ENCODE measurements at places on chromosomes 7 and 10.
A peak's percentile ranks its signal among the peaks of the same experiment; 100 is the strongest.

- DNase-seq: no peak
Observed at GRCh38 chr10:63711867-63712716, 190.9 kb downstream of the REEP3 start.

DNA sequence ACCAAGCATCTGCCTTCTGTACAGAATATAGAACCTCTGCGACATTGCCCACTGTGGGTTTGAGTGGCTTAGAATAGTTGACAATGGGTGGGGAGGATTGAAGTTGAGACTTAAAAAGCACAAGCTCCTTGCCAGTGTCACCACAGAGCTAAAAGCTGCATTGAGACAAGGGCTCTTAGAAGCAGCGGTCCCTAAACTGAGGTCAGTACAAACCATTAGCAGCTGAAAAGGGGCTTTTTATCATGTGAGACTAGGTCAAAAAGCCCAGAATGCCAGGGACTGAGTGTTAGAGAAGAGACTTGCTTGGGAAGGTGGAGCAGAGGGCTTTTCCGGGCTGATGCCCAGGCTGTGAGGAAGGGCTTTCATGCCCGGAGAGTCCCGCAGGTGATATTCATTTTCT, 91.3 kb downstream of the POU6F2 start:
- no peak for DNase-seq

DNA sequence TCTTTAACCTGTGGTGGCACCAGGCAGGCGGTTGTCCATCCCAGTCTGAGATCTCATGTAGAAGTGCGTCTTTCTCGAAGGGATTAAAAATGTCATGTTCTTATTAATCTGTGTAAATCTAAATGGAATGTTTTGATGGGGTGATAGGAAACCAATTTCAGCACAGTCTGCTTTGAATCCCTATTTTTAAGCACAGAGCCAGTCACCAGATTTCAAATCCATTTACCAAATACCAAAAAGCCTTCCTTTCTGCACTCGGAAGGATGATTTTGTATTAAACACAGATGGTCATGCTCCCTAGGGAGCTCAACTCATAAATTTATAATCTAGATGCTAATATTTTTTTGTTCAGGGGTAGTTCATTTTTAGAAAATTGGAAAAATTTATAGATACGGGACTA, 160.6 kb upstream of the AOAH start:
- no peak for DNase-seq

DNA sequence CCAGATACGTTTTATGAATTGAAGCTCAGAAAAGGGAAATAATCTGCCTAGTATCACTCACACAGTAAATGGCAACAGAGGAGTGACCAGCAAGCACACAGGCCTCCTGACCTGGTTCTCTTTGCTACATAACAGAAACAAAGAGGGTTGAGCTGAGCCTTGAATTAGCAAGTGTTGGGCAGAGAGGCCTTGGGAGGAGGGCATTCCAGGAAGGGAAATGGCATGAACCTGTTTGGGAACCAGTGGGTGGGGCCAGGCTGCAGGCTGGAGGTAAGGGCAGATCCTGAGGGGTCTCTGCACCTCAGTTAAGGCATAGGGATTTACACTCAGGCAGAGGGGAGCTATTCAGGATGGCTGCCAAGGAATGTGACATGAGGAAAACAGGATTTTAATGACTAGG, 24.8 kb upstream of the CYCS start:
- no peak for DNase-seq

- no peak for DNase-seq
Observed at GRCh38 chr7:112383671-112384417, 66.4 kb upstream of the IFRD1 start.

DNA sequence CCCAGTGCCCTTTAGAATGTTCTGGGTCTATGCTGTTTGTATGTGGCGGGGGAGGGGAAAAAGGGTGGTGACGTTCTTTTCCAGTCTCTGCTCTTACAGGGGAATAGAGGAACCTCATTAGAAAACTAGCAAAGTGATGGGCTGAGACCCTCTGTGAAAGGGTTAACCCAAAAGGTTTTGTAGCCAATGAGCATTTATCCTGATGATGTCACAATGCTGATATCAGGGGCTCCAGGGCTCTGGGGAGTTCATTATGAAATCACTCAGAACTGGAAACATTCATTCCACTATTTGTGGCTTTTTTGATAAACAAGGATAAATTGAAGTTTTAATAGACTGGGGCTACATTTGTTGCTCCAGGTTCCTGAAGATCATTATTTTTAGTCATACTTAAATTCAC, 71.7 kb downstream of the ARID5B start:
- DNase-seq: no peak

DNA sequence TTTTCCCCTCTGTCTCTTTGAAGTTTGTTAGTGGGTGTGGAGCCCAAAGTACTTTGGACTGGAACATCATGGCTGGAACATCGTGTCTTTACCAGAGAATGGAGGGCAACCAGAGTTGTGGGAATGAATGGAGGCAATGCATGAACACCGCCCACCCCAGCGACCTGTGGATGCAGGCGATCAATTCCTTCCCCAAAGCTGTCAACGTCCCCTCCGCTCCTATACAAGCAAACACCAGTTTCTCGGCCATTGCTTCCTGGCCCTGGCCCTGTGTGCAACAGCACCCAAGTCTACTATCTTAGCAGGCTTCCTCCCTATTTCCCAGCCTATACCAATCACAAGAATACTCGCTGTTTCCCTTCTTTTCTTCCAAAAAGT, 62.6 kb downstream of the CARD11 start:
- no peak for DNase-seq

GRCh38 chr10:124719213-124719851, 24.8 kb downstream of the FAM53B start:
- DNase-seq: peak; percentile 53

DNA sequence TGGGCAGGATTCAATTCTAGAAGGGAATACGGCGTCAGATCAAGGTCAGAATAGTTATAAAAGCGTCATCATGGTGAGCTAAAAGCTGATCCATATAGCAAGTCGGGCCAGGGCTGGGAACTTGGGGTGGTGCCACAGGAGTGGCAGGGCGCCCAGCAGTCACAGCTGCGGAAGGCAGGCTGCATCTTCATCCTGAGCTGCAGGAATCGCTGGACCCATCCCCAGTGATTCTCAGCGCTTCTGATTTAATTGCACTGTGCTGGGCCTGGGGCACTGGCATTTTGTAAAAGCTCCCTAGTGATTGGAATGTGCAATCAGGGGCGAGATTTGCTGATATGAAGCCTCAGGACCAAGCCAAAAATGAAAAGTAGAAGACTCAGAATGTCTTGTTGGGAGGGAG, 135.3 kb downstream of the CTTNBP2 start:
- DNase-seq: no peak

- DNase-seq: no peak
Observed at GRCh38 chr7:21548491-21548890, 5.7 kb downstream of the DNAH11 start.

DNA sequence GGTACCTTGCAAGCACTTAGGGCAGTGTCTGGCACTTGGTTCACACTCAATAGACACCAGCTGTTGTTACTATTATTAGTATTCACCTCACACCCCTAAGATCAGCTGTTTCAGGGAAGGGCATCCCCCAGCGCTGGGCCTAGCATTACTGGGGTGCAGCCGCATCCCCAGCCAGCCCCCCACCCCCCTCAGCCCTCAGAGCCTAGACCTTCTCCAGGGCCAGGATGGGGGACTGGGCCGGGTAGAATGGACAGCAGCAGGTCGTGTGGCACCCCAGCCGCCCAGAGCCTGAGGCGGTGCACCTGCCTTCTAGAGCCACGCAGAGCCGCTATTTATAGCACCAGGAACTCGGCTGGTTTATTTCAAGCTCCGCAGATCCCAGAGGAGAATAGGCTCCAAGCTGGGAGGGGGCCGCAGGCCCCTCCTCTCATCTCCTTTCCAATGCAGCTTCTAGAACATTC, 60.5 kb downstream of the GTF2IRD1 start:
- no peak for DNase-seq

- no peak for DNase-seq
Observed at GRCh38 chr10:78467496-78468106, 433.9 kb downstream of the RPS24 start.

DNA sequence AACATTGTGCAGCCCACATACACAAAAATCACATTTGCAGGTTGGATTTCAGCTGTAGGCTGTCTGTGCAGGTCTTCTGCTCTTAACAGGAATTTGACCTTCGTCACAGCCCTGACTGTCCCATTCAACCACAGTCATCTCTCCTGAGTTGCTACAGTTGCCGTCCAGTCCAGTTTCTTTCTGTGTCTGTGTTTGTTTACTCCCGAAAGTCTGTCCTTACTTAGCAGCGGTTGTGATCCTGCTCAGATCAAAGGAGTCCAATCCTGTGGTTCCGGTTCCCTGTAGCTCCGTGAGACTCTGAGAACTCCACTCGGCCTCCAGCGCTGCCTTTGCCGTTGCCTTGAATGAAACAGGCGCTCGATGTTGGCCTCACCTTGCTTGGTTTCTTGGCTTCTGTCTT, 111.6 kb upstream of the GATA3 start:
- DNase-seq: no peak

DNA sequence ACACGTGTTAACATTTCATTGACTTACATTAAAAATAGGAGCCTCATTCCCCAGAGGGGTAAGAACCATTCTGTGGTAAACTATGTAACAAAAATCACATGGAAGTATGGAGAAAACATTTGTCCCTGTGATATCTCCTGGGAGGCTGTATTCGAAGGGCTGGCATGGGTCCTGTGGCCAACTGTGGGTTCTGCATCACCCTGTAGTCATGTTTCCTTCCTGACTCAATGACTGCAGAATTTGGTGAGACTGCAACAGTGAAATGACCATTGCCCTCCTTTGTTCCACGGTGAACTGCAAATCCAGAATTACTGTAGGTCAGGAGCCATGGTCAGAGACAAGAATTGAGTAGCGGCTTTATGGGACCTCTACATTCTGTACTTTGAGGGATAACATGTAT, 3.6 kb upstream of the ZEB1 start:
- DNase-seq: no peak

DNA sequence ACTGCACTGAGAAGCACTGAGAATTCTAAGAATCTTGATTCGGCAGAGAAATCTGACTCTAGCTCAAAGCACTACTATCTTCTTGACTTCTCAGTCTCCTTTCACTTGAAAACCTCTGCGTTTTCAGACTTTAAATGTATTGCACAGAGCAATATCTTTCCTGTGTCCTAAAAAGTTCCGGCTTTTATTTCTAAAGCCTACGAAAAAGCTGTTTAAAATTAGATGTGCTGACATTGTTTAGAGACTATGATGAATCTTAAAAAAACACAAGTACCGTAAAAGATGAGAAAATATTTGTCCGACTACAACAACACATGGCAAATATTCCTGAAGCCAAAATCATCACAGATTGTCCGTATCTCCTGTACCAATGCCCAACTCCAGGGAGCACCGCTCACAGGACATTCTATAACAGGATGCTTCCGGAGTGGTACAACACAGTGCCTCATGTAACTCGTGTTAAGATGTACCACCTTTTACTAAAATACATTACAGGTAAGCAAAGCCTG, 136.9 kb downstream of the CUBN start:
- DNase-seq: no peak

GRCh38 chr7:12701433-12701832, 14.0 kb downstream of the ARL4A start:
- no peak for DNase-seq

DNA sequence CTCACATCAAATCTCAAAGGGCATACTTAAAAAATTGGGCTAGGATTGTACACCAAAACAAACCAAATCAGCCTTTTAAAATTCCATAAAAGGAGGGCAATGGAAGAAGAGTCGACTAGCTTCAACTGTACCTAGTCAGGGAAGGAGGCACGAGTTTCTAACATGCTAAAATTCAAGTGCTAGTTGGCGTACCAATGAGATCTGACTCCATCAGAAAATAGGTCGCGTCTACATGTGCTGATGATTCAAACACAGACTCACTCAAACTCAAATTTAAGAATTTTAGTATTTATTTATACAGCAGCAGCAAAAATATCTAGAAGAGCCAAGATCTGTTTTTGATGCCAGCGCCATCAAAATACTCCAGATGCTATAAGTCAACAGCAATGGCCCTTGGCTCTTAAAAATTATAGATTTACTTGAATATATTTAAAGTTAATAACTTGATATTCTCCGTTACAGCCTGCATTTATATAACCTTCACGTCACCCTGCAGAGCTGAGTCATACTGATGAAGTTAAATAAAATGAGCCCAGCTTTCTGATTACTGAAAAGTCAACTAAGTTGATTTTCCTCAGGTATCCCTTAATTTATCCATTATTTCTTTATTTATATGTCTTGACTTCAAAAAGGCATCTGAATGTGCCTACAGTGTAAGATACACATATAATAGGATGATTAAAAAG, 302.1 kb upstream of the IMMP2L start:
- DNase-seq: no peak

DNA sequence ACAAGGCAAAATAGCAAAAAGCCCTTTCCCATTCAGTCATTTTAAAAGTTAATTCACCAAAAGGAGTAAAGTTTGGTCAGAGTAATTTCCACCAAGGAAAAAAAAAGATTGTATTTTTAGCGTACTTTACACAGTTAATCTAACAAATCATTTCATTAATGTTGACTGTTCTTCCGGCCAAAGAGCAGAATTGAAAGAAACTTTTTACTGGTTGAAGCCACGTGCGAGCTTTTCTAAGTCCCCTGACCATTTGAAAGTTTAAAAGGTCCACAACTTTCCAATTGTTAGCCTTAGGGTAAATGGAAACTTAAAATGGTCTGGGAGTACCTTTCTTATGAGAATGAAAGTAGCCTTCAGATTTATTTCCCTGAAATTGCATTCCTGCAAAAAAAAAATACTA, 296.7 kb downstream of the ARL4A start:
- no peak for DNase-seq

GRCh38 chr10:5233324-5233723, 36.7 kb downstream of the AKR1C4 start:
- DNase-seq: no peak

GRCh38 chr7:40490603-40490924, 355.8 kb downstream of the SUGCT start:
- no peak for DNase-seq

GRCh38 chr7:86846494-86847190, 202.9 kb downstream of the GRM3 start:
- no peak for DNase-seq

Data from stimulated activated CD8-positive, alpha-beta memory T cell treated with anti-CD3 and anti-CD28 coated beads, Interleukin-2, amount 100 ng/mL, for 1 hour (primary cell).